ENCODE measurements at places on chromosomes 16 and 17.
A peak's percentile ranks its signal among the peaks of the same experiment; 100 is the strongest.

- no peak for DNase-seq
These were observed 20.1 kb downstream of the GPRC5B start for GRCh38 chr16:19864566-19864965.

- DNase-seq = no peak
These were observed 6.4 kb downstream of the CLCN7 start for GRCh38 chr16:1468426-1468810.

DNA sequence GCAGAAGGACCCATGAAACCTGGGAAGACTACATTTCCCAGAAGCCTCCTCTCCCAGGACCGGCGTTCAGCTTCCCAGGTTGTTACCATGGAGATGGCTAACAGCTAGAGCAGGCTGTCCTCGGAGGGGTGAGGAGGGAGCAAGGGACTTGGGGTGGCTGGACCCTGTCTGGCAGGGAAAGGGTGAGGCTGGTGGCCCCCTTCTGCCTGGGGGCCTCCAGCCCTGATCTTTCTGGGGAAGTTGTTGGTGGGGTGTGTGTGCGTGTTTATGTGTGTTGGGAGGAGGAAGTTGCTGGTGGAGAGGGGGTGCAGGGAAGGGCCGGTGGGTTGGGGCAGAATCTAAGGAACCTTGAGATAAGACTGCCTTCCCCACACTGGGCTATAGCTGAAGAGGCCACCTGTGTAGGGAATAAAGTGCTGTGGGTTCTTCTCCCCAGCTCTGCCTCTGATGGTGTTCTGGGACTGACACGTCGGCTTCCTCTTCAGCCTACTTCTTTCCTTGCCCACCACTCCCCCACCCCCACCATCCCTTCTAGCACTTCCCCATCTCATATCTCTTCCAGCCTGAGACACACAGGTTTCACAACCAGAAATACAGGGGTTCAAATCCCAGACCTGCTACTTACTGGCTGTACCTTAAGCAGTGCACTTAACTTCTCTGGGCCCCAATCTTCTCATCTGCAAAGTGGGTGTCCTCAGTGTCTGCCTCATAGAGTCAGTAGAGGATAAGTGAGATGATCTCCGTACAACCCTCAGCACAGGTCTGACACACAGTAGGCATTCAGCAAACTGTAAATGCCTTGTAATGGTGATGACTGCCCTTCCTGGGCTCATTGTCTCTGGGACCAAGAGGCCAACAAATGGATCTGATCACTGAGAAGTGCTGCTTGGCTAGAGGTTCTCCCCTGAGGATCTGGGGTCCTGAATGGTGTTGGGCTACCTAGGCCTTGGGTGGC is at the start of gene DRC7:
Gene DRC7, plus strand, starts transcription at position 82 of the 955 bp plus-strand sequence. CDS start 3,144 bp downstream, outside the sequence.
- peak; percentile 93 for DNase-seq

GRCh38 chr17:36945959-36946725 is 2.6 kb upstream of the AATF start:
- peak; percentile 50 for DNase-seq

DNA sequence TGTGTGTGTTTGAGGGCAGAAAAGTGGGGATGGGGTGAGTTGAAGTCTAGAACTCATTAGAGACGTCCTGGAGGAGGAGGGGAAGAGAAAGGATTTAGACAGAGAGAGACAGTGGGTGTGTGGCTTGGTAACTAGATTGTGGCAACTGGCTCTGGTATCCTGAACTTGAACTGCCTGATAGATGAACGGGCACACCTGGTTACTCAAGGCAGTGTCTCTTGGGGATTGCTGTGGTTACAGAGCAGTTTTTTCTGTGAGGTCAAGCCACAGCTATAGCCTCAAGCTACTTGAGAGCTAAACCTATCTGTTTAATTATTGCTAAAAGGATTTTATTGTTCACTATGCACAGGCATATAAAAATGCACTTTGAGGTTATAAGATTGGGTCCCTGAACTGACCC is 29.8 kb upstream of the MYH2 start:
- no peak for DNase-seq

- no peak for DNase-seq
These were observed 10.2 kb downstream of the FOXF1 start for GRCh38 chr16:86520317-86521210.

- peak; percentile 4 for DNase-seq
These were observed 40.4 kb downstream of the SCNN1G start for GRCh38 chr16:23222929-23223328.

DNA sequence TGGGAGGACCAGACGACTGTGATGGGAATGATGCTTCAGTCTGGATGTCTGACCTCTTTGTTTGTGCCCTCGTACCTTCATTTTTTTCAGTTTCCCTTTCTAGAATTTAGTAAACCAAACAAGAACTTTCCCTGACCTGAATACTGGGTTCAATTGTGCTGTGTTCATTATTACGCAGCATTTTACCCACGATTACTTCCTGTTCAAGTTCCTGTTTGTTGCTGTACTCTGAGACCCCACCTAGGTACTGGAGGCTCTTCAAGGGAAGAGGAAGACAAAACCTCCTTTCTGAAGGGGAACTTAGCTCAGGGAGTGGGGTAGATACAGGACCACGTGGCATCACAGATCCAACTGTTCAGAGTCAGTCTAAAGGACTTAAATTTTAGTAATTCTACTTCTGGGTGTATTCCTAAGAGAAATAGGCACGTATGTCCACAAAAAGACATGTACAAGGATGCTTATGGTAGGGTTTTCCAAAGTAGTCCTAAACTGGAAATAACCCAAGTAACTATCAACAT is 9.2 kb upstream of the PRKCB start:
- DNase-seq = no peak

DNA sequence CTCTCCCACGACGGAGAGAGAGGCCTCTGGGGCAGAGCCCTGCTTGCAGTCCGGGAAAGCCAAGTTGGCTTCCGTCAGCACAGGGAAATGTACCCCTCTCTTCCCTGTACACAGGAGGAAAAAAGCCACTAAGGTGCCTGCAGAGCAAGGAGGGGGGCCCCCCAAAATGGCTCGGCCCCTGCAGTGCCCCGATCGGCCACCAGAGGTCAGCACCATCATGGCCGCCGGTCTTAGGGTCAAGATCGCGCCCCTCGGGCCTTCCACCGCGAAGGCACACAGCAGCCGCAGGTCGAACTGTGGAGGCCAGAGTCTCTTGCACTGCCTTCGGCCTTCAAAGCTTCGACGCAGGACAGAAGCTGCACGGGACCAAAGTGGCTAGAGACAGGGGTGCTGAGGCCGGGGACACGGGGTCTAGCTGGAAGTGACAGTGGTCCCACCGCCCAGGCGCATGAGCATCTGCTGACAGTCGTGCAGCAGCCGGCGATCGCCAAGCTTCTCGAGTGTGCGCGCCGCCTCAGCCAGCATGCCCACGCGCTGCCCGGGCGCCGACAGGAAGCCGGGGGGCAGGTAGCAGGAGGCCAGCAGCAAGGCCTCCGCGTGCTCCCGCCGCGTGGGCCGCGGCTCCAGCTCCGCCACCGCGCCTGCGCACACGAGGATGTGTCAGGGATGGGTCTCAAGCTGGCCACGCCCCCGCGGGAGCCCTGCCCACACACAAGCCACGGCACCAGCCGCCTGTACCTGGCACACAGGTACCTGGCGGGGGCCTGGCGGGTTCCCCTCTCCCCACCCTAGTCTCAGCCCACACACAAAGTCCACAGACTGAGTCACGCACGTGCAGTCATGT is 24.4 kb downstream of the SREBF1 start:
- peak; percentile 88 for DNase-seq

GRCh38 chr17:4381690-4382671 is 15.5 kb upstream of the UBE2G1 start:
- DNase-seq = no peak

- DNase-seq = no peak
These were observed 14.9 kb downstream of the ITPRIPL2 start for GRCh38 chr16:19128454-19129200.

GRCh38 chr16:9225527-9226316 is 134.3 kb downstream of the HAPSTR1 start:
- peak; percentile 78 for DNase-seq

GRCh38 chr17:67534941-67535340 is 157.9 kb downstream of the PITPNC1 start:
- DNase-seq = no peak

DNA sequence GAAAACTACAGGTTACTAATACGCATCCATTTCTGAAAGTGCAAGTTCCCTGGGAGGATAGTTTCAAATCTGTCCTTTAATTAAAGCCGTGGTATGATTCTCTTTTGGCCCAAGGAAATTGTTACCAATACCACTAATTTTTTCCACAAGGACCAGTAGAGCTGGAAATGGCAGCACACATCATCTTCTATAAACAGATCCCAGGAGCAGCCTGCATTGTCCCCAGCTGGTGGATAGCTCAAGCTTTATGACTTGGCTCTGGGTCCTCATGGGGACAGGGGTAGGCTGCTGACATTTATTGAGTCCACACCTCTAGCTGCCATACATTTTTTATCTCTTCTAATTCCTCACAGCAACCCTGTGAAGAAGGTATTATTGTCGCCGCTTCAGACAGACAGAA is 35.8 kb upstream of the BHLHA9 start:
- DNase-seq = no peak

- no peak for DNase-seq
These were observed 10.1 kb downstream of the METRNL start for GRCh38 chr17:83089328-83090132.

DNA sequence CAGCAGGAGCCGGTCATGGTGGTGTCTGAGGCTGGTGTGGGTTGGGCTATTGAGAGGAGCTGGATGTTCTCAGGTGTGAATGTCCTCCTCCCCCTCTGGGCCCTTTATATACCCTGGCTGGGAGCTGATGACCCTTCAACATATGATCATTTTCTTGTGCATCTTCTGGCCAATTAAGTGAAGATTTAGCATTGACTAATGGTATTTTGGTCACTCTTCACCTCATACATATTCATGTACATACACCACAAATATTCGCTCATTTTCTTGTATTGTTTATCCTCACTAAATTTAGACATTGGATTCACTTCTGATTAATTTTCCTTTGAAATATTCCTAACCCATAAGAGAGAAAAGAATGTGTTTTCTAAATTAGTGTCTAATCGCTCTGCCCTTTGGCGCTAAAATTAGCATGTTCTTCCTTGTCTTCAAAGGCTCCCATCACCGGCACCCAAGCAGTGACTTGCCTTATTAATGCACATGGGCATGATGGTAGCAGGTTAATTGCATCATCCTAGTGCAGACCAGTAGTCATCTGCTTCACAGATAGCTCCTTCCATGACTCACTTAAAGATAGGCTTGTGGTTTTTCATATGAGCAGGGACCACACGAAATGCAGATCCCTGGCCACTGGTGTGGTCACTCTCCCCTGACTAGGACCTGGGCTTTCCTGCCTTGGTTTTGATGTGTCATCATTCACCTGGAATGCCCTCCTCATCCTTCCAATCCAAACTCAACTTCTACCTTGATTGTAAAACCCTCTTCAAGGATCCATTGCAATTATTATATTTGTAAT is at the start of gene KRTAP2-4:
Gene KRTAP2-4, minus strand, starts transcription at position 51 of the 796 bp plus-strand sequence. Its CDS starts 34 bp downstream, at position 17.
- DNase-seq = no peak

- peak; percentile 66 for DNase-seq
These were observed 8.9 kb upstream of the C16orf74 start for GRCh38 chr16:85759631-85760419.

- DNase-seq = no peak
These were observed 40.7 kb downstream of the RGS9 start for GRCh38 chr17:65177901-65178300.

DNA sequence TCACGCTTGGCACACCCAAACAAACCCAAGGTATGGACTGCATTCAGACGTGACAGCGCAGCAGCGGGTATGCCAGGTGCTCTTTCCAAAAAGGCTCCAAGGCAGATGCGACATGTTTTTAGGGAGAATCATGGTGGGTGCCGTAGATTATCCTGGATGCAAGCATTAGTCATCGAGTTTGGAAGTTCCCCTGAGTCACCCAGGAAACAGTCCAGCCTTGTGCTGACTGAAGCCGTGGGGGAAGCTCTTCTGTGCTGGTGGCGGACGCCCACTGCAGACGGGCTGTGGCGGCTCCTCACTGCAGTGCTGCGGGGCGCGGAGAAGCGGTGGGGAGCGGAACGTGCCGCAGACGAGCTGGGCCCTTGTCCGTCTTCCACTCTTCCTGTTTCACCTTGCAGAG is 13.9 kb downstream of the JPT2 start:
- DNase-seq = no peak

DNA sequence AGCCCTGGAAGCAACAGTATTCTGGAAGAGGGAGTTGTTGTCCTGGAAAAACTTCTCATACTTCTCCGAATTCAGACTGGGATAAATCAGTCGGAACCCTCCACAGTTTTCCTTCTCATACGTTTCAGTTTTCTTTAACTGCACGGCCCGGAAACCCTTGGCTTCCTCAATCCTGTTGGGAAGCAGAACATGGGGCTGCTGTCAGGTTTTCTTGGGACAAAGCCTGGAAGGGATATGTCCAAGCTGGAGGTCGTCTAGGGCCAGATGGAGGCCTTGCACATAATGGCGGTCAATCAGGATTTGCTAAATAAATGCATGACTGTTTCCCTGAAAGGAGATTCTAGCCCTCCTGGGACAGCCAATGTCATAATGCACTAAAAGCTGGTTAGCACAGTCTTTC is 29.2 kb downstream of the TTLL6 start:
- no peak for DNase-seq

DNA sequence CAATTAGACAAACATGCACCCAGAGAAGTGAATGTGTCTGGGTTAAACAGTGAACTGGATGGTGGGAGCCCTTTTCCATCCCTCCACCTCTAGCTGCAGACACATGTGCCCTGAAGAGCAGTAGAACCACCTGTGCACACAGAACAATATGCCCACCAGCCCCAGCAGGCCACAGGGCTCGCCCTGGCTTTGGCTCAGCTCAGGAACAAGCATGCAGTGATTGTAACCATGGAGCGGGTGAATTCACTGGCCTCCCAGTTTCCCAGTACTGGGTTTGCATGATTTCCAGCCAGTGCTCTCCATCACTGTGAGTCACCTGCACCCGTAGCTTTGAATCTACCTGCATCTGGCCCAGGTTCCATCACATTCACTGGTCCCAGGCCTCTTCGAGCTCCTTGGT is 5.2 kb downstream of the GPR179 start:
- no peak for DNase-seq

DNA sequence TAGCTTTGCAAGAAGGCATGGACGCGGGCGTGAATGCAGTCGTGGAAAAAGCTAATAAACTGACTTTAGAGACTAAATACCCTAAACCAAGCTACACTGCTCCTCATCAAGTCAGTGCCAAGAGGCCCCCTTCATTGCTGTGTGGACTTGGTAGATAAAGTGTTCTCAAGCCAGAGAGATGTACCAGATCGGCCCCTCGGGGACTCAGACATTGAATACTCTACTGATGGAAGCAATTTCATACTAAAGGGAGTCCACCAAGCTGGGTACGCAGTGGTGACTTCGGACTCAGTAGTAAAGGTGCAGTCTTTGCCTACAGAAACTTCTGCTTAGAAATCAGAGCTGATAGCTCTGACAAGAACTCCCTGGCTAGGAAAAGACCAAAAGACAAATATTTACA is 8.8 kb downstream of the POLR3K start:
- no peak for DNase-seq

Data from GM23338 (cell line).